Daoy (cell line): ENCODE measurements at places on chromosomes 1 and 21. TPM values are rescaled to one million over a fixed set of nuclear protein-coding genes. Genes with fewer than 3 reads are reported as not detected.

The VN1R5 gene
- total RNA-seq: not detected in 2 replicates

The TNFRSF14 gene
- total RNA-seq: 9.0 and 12.1 TPM in 2 replicates

The DNAI4 gene
- 7.9 and 15.3 TPM in 2 replicates for total RNA-seq

The ARTN gene
- total RNA-seq: 0.91 and 2.5 TPM in 2 replicates

The CLEC20A gene
- total RNA-seq: not detected in 2 replicates

The SYDE2 gene
- 6.5 and 7.8 TPM in 2 replicates for total RNA-seq

The KRTAP12-3 gene
- total RNA-seq: not detected in 2 replicates

The GIPC2 gene
- total RNA-seq: 0.29 and 0.48 TPM in 2 replicates

The SPRR2F gene
- total RNA-seq: not detected in 2 replicates

The GATAD2B gene
- total RNA-seq: 3.9 and 6.0 TPM in 2 replicates

The TRPM2 gene
- 4.4 and 9.1 TPM in 2 replicates for total RNA-seq

The DISP1 gene
- 3.5 and 7.3 TPM in 2 replicates for total RNA-seq
